Hepatocyte (in vitro differentiated cells): ENCODE measurements at places on chromosomes 3 and 15. TPM values are rescaled to one million over a fixed set of nuclear protein-coding genes. Genes with fewer than 3 reads are reported as not detected.

COL7A1 gene
- total RNA-seq, result 5.7 and 17.4 TPM in 2 replicates

FRMD5 gene
- 3.3 and 3.8 TPM in 2 replicates for total RNA-seq

PATL2 gene
- total RNA-seq, result 0.77 TPM in 1 of 2 replicates, not detected in the other

SYNM gene
- 12.4 and 13.8 TPM in 2 replicates for total RNA-seq

SLTM gene
- total RNA-seq, result 70.7 and 73.0 TPM in 2 replicates

SPINK8 gene
- total RNA-seq, result not detected in 2 replicates

STAC gene
- 0.13 and 0.36 TPM in 2 replicates for total RNA-seq

SLC15A2 gene
- 6.5 and 11.2 TPM in 2 replicates for total RNA-seq

PRTG gene
- 10.8 and 19.0 TPM in 2 replicates for total RNA-seq

TRH gene
- not detected in 2 replicates for total RNA-seq

GP5 gene
- 0.27 and 0.52 TPM in 2 replicates for total RNA-seq

C3orf62 gene
- 1.8 and 4.5 TPM in 2 replicates for total RNA-seq

ANKRD63 gene
- 0.30 TPM in 1 of 2 replicates, not detected in the other for total RNA-seq

MELTF gene
- total RNA-seq, result 44.3 and 74.0 TPM in 2 replicates

CSPG4 gene
- 3.2 and 6.4 TPM in 2 replicates for total RNA-seq

TPRG1 gene
- total RNA-seq, result 0.16 and 0.43 TPM in 2 replicates

SH2D7 gene
- total RNA-seq, result not detected in 2 replicates

GRK7 gene
- 0.07 TPM in 1 of 2 replicates, not detected in the other for total RNA-seq

DNASE1L3 gene
- 0.48 and 0.97 TPM in 2 replicates for total RNA-seq

CPNE9 gene
- total RNA-seq, result not detected in 2 replicates

RBP2 gene
- 285 and 295 TPM in 2 replicates for total RNA-seq

MUC20 gene
- 3.5 and 4.5 TPM in 2 replicates for total RNA-seq

TMOD2 gene
- 2.9 and 3.9 TPM in 2 replicates for total RNA-seq

HTR3E gene
- not detected in 2 replicates for total RNA-seq

BRK1 gene
- total RNA-seq, result 105 and 112 TPM in 2 replicates

LSAMP gene
- 14.0 and 15.1 TPM in 2 replicates for total RNA-seq

SLMAP gene
- total RNA-seq, result 44.5 and 46.0 TPM in 2 replicates

GOLGA6B gene
- 0.08 TPM in 1 of 2 replicates, not detected in the other for total RNA-seq

GOLGA8T gene
- total RNA-seq, result not detected in 2 replicates

SLITRK3 gene
- 2.2 and 3.9 TPM in 2 replicates for total RNA-seq

SEMA7A gene
- total RNA-seq, result 9.5 and 12.0 TPM in 2 replicates

GOLGA6D gene
- 0.76 TPM in 1 of 2 replicates, not detected in the other for total RNA-seq

AHSG gene
- total RNA-seq, result 559 and 660 TPM in 2 replicates

P2RY12 gene
- 0.07 and 0.48 TPM in 2 replicates for total RNA-seq

ERICH6 gene
- not detected in 2 replicates for total RNA-seq

NEDD4 gene
- total RNA-seq, result 77.0 and 77.3 TPM in 2 replicates

SEMA3G gene
- total RNA-seq, result 1.5 and 3.8 TPM in 2 replicates

GOLGA6L4 gene
- total RNA-seq, result 2.0 and 2.8 TPM in 2 replicates

PRSS50 gene
- 0.33 and 1.1 TPM in 2 replicates for total RNA-seq

TMEM207 gene
- total RNA-seq, result 2.1 and 2.9 TPM in 2 replicates

SLC6A6 gene
- 57.1 and 58.9 TPM in 2 replicates for total RNA-seq
